Smooth muscle cell of the brain vasculature (primary cell): ENCODE measurements at places on chromosomes 11 and 22.

- no peak for DNase-seq
These were observed 284.6 kb downstream of the GUCY1A2 start for GRCh38 chr11:106733635-106734034.

DNA sequence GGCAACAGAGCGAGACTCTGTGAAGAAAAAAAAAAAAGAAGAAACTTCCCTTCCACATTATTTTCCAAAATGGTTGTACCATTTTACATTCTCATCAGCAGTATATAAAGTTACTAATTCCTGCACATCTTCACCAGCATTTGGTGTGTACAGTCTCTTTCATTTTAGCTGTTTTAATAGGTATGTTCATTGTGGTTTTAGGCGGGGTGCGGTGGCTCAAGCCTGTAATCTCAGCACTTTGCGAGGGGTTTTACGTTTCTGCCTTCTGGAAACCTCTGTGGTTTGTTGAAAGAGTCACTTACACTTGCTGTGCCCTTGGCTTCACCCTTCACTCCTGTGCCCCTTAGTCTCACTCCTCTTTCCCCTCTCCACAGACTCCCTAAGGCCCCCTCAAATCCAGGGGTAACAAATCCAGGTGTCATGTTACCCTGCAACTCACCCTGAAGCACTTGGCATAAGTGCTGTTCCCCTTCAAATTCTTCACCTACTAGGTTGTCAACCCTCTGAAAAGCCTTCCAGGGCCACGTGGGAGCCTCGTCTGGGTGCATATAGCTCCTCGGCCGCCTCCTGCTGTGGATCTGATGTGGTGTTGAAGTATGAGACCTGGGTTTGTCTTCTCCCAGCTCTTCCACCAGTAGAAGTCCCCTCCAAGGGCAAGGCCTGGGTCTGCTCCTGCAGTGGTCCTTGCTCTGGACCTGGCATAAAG, 20.8 kb downstream of the TOB2 start:
- no peak for DNase-seq

GRCh38 chr22:40216041-40216756, 38.5 kb downstream of the TNRC6B start:
- no peak for DNase-seq

GRCh38 chr22:22799561-22799960, 88.1 kb upstream of the IGLL5 start:
- DNase-seq = no peak

- no peak for DNase-seq
These were observed 61.8 kb upstream of the MTNR1B start for GRCh38 chr11:92907671-92908070.

GRCh38 chr11:111938687-111939160, 1.6 kb downstream of the DIXDC1 start:
- no peak for DNase-seq

- no peak for DNase-seq
These were observed 1.5 kb downstream of the SHANK3 start for GRCh38 chr22:50674130-50674500.

DNA sequence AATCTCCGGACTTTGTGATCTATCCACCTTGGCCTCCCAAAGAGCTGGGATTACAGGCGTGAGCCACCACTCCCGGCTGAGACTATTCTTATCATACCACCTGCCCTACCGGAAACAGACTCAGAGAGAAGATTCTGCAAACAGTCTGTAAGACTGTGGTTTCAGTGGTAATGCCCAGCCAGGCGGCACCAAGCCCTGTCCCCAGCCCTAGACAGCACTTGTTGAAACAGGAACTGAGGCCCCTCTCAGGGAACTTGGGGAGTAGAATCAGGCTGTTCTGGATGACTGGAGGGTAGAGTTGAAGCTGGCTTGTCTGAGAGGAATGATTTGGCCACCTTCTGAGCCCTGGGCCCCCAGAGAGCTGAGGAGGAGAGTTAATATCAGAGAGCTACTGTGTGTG, 1.3 kb upstream of the INSC start:
- no peak for DNase-seq

GRCh38 chr11:11142430-11142829, 210.6 kb downstream of the CSNK2A3 start:
- DNase-seq = no peak

- DNase-seq = no peak
These were observed 11.2 kb downstream of the C22orf31 start for GRCh38 chr22:29050457-29050856.

DNA sequence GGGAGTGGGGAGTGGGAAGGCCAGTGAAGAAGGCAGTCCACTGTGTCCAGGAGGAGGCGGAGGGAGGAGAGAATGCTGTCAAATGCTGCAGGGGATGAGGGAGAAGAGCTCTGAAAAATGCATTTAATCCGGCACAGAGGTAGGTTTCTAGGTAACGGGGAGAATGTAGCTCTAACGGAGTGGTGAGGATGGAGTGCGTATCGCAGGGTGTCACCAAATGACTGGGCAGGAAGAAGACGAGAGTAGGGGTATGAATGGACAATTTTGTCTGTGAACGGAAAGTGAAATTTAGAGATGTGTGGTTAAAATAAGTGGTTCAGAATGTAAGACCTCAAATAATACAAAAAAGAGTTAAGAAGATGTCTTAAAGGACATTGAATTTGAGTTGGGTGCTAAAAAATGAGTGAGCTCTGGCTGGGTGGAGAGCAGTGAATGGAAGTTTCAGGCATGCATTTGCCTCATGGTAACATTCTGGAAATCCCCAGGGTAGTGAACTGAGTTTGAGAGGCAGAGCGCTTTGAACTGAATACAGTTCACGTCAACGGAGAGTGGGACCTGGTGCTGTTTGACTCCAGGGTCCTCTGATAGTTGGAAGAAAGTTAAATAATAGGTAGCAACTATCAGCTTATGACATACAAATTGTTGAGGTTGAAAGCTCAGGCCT, 81.3 kb upstream of the CADM1 start:
- no peak for DNase-seq

GRCh38 chr11:45736424-45736823, 68.5 kb upstream of the SLC35C1 start:
- no peak for DNase-seq

DNA sequence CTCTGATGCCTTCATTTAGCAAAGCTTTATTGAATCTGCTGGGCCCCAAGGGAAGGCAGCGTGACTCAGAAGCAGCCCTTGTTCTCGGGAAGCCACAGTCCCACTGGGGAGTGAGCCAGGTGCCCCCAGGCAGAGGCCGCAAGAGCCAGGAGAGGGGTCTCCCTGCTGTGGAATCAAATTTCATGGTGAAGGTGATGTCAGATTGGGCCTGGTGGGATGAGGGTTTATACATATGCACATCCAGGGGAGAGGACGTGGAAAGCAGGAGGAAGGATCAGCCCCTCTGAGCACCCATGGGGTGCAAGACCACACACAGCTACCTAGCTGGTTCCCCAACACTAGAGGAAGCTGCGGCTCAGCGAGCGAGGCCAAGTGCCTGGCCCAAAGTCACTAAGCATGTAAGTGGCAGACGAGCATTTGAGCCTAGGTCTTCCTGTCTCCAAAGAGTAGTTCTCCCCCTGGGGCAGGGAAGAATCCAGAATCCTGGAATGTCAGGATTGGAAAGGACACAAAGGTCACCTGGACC, 2.0 kb downstream of the SYNGR1 start:
- DNase-seq = peak; percentile 45

DNA sequence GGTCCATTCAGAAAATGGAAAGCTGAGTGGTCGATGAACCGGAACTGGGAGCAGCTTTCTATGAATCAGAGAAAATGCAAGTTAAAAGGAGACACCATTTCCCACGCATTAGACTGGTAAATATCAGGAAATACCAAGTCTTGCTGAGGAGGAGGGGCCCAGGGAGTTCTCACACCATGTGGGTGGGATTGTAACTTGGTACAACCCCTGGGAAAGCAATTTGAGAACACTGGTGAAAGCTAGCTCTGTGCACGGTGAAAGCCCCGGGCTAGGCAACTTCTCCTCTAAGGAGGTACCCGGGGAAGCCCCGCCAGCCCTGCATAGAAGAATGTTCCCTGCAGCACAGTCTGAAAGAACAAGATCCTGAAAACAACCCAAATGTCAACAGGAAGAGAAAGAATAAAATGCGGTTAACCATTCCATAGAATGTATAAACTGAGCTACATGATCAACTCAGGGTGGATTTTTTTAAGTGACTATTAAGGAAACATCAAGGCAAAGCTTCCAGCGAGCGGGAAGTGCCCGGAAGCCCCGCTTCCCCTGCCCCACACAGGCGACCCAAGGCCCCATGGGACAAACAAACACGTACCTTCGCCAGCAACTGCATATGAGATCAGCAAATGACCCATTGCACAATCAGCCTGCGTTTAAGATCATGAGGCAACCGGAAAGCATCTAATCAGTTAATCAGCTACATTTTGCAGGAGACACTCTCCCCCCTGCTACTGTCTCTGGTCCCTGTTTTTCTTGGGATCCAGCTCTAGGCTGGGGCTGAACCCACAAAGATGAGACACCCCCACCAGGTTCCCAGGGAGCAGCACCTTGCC, 11.3 kb downstream of the SHANK2 start:
- DNase-seq = peak; percentile 33

GRCh38 chr11:75499423-75500190, 26.1 kb downstream of the GDPD5 start:
- peak; percentile 37 for DNase-seq

GRCh38 chr22:19035474-19036228, 86.6 kb downstream of the DGCR2 start:
- DNase-seq = no peak

- DNase-seq = no peak
These were observed 451.3 kb downstream of the METTL15 start for GRCh38 chr11:28559492-28559891.

DNA sequence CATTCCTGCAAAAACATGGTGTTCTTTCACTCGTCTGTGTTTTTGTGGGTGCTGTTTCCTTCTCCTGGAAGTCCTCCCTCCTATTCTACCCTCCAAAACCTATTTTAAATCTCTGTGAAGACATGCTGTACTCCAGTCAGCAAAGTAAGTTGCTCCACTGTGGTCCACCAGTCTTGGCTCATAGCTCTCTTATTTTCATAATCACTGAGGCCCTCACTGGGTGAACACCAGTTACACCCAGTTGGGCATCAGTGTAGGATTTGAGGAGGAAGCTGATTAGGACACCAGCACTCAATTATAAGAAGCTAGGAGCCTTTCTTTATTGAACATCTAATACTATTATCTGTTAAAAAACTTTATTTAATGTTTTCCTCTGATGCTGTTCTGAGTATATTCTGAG, 23.9 kb upstream of the EED start:
- no peak for DNase-seq

GRCh38 chr11:63869171-63869591, 30.3 kb downstream of the MARK2 start:
- DNase-seq = no peak

- no peak for DNase-seq
These were observed 86.9 kb upstream of the ANO3 start for GRCh38 chr11:26245046-26245445.

GRCh38 chr22:47042116-47042825, 279.8 kb downstream of the TBC1D22A start:
- DNase-seq = no peak

DNA sequence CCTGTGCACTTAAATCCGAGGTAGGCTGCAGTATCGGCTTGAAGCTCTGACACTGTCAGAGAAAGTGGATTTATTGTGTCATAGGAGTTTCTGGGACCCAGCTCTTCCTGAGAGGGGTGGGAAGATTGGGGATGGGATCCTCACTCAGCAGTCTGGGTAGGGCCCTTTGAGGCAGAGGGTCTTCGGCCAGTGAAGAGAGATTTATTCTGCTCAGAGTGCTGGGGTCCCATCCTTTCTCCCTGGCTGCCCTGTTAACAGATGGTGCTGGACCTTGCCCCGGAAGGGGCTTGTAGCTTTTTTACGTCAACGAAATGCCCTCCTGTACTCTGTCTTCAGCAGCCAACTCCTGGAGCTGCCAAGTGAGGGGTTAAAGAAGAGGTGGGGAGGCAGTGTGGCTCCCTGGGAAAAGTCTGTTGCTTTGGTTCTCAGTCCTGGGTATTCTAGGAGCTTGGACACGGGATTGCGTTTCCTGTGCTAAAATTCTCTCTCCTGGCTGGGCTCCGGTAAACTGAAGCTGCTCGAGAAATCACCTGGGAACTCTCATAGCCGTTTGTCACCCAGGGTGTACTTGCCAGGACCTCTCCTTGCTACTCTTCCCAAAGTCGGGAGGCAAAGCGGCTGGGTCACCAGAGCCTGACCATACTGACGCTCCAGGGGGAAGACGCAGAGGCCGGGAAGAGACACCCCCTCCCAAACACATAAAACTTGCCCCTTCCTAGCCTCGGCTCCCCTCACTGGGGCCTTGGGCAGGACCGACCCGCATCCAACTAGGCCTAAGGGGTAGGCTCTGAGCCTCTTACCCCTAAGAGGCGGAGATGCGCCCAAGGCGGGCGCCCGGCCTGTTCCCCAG, 806 bp upstream of the SMDT1 start:
- DNase-seq = no peak

GRCh38 chr11:38448284-38448683, 1850.2 kb upstream of the RAG2 start:
- no peak for DNase-seq

- no peak for DNase-seq
These were observed 281.8 kb upstream of the PLET1 start for GRCh38 chr11:112542479-112542878.

DNA sequence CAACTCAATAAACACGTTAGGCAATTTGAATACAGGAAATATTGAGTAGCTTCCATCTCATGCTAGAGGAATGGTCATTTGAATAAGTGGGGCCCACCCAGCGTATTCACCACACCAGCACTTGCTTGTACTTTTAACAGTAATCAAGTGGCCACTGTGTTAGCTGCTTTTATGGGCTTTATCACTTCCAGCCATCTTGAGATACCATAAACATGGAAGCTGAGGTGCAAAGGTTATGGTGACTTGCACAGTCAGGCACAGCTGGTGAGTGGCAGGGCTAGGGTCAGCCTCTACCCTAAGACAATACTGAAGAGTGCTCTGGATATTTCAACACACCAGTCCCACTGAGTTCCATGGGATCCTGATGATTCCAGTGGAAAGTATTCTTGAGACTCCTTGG, 6.7 kb downstream of the JOSD1 start:
- DNase-seq = no peak
